Heart right ventricle (tissue), 16 donors: ENCODE measurements at places on chromosomes 6 and 20.

- DNase-seq, result no peak
Observed at GRCh38 chr20:61295682-61296628, 43.9 kb downstream of the CDH4 start.

DNA sequence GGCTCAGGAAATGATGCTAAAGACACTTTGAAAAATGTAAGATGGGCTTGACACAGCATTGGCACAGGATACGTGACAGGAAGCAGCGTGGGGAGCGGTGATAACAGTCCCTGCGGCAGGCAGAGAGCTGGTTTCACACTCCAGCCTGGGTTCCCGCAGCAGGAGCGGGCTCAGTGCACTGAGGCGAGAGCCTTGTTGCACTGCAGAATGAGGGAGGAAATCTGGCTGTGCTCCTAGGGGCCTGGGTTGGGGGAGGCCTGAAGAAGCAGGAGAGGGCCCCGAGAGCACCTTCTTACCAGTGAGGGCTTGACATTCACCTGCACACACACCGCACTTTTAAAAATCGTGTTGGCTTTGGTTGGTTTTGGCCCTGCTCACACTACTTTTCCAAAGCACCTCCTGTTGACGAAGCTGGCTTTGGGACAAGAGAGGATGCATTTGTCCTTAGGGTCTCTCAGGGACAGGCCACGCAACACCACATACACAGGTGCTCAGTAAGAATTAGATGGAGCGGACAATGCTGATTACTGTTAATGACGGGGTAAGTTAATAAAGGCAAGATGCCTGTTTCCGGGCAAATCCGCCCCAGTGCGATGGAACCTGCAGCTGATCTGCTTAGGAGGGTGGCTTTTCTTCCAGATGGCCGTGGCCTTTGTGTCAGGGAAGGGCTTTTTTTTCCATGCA, 49.4 kb upstream of the ARMC2 start:
- DNase-seq, result peak; percentile 49

- DNase-seq, result no peak
Observed at GRCh38 chr20:44683263-44684046, 31.7 kb upstream of the CCN5 start.

DNA sequence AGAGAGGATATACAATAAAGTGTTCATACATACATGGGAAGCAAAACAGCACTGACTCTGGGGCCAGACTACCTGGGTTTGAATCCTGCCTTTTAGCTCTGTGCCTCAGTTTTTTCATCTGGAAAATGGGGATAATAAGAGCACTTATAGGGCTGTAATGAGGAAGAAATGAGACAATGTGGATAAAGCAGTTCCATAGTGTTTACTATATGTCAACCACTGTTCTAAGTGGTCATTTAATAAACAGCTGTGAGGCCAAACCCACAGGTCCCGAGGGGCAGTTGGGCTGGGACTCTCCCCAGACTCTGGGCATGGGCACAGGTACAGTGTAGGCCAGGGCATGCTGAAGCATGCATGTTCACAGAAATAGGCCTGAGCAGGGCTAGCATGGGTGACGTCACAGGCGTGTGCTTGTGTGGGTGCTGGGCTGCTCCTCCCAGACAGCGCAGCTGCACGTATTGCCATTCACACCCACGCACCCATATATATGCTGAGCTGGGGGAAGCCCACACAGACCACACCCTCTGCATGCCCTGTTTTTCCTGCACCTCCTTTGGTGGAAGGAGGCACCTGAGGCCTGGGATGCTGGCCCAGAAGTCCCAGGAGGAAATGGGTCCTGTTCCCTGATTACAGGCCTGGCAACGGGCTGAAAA, 3.5 kb upstream of the PLCG1 start:
- DNase-seq, result no peak

DNA sequence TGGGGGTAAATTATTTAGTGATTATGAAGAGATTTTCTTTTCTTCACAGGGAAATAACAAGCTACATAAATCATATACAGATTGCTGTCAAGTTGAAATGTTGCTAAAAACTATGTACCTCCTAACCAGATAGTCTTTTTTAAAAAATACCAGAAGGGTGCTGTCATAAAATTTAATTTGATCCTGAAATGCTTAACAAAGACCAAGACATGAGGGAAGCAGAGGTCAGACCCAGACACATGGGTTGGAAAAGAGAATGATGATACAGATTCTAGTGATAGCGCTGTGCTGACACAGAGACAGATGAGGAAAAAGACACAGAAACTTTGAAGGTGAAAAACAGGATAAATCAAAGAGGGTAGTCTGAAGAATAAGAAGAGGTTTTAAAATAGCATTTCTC, 573.1 kb downstream of the HACE1 start:
- no peak for DNase-seq

GRCh38 chr6:81003156-81003555, 749.3 kb downstream of the TENT5A start:
- no peak for DNase-seq

DNA sequence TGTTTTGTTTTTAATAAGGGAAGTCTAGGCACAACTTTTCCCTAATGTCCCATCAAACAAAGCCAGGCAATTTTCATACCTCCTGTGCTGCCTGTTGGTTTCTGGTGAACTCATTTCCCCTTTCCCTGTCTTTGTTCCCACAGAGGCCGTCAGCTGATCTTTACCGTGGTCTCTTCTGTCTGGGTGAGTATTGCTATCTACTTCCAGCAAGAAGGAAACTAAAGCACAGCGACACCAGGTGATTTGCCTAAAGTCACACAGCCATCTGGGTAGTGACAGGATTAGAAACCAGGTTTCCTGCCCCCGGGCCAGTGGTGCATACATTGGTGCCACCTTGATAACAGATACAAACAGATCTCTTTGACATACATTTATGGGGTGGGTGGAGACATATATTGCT, 59.6 kb downstream of the RAB44 start:
- DNase-seq, result no peak

GRCh38 chr6:139425780-139426179, 51.3 kb upstream of the CITED2 start:
- no peak for DNase-seq

DNA sequence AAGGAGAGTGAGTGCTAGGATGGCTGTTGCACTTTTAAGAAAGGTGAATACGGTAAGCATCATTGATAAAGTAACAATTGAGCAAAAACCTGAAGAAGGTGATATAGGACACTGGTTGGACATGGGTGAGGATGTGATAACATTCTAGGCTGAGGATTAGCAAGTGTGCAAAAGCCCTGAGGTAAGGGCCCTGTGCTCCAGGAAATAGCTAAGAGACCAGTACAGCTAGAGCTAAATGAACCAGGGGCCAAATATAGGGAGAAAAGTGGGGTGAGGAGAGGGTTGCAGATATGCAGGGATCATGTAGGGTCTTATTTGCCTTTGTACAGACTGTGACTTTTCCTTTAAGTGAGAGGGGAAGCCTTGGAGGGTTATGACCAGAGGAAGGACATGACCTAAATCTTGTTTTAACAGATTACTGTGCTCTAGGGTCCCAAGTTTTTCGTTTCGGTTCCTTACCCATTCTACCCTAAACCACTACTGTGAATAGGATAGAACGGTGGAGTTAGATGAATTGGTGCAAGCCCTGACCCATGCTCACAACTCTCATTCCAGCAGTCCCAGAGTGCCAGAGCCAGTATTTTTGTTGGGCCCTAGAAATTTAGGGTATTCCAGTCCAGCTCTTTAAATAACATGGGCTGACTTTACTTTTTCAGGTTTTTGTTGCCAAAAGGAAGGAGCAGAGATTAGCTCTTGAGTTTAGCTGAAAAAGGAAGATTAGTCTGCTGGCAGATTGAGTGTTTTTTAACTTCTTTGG, 10.7 kb downstream of the MAPK14 start:
- DNase-seq, result no peak

GRCh38 chr6:51932956-51933355, 154.5 kb downstream of the PKHD1 start:
- DNase-seq, result no peak

DNA sequence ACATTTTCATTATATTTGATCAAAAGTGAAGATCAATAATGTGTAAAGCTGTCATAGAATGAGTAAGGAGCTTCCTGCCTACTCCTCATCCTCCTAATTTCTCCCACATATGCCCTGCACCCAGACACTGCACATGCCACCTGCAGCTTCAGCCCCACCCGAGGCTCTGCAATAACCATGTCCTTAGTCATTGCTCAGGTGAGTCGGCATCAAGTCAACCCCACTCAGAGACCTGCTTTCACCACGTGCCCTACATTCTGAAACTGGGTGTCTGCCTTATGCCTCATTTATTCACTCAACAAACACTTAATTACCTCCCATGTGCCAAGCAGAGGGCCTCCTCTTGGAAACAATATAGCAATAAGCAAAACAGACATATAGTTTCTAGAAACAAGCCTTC, 15.4 kb upstream of the TNFAIP3 start:
- no peak for DNase-seq

GRCh38 chr6:30826961-30827342, 57.4 kb upstream of the DDR1 start:
- no peak for DNase-seq

- DNase-seq, result no peak
Observed at GRCh38 chr20:41185013-41185757, 47.8 kb downstream of the PLCG1 start.

DNA sequence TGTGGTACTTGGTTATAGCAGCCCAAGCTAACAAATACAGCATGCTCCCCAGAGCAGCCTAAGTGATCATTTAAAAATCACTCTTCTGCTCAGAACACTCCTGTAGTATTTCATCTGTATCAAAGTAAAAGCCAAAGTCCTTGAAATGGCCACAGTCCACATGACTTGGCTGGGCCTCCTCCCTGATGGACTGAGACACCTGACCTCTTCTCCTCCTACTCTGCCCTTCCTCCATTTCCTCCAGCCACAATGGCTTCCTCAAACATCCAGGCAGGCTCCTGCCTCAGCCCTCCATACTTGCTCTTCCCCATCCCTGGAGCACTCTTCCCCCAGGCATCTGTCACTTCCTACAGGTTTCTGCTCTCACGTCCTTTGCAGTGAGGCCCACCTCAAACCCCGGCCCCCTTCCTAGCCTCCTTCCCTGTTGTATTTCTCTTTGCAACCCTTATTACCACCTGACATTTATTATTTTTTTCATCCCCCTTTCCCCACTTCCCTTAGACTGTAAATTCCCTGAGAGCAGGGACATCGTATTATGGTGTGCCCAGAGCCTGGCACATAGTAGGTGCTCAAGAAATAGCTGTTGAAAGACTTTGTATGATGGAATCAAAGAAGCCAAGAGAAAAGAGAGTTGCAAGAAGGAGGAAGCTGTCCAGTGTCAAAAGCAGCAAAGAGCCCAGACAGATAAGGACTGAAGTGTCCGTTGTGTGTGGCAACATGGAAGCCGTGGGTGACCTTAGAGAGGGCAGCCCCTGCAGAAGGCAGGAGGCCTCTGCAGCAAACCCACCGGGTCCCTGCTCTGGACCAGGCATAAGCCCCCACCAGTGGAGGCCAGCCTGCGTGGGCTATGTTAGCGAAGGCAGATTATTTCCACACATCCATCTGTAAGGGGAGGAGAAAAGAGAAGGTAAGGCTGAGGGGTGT, 87.5 kb downstream of the TRERF1 start:
- no peak for DNase-seq

DNA sequence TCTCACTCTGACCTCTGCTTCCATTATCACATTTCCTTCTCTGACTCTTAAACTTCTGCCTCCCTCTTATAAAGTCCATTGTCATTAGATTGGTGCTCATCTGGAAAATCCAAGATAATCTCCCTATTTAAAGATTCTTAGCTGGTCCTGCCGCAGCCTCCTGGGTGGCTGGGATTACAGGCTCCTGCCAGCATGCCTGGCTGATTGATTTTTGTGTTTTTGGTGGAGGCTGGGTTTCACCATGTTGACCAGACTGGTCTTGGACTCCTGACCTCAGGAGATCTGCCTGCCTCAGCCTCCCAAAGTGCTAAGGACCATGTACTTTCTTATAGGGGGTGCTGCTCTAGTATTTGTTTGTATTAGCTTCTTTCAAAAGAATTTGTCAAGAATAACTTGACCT, 5.3 kb upstream of the RPF2 start:
- DNase-seq, result no peak

DNA sequence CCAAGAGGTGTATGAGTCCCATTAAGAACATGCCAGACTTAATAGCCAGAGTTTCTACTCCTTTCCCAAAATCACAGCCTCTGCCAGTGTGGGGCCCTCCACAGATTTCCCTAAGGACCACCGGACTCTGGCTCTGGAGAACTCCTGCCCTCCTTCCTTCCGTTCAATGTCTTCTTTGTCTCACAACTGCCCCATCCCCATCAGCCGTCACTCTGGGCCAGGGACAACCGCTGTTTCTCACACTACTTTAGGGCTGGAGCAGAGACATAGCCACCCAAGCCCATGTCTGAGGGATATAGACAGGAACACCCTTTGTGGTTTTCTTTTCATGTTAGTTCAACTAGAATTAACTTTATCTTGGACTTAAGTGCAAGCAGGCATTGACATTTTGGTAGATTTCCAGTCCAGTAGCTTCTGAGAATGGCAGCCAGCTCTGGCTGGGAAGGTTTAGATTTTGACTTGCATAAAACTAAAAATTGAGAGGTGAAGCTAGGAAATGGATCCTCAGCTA, 6.7 kb upstream of the ACSS1 start:
- DNase-seq, result no peak

- DNase-seq, result no peak
Observed at GRCh38 chr6:167661552-167662044, 165.1 kb upstream of the AFDN start.

DNA sequence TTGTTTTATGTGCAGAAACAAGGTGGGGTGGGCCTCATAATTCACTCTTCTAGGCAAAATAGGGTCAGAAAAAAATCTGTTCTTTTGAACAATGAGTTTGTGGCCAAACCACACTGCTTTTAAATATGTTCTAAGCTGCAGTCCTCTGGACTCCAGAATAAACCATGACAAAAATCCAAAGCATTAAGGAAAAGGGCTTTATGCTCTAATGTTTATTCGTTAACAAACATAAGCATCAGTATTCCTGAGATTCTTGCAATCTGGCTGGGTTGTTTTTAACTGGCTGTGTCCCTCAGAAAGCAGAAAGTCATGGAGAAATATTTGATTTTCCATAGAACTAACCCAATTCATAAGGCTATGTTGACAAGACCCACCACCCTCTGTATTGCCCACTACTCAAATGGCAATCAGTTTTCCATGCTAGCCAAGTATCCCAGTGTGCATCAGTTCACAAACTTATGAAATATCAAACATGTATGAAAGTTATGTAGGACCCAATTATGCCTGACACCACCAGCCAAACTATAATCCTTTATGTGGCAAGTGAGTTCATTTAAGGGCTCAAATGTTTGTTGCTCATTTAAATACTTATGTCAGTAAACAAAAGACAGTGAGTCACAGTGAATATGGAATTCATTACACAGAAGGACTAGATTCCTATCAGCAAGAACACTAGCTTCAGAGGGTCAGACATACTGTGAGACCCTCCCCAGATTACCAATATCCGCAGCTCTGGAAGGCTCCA, 45.1 kb downstream of the PKHD1 start:
- no peak for DNase-seq

- peak; percentile 35 for DNase-seq
Observed at GRCh38 chr6:166989427-166990032, 9.7 kb upstream of the CEP43 start.

- no peak for DNase-seq
Observed at GRCh38 chr6:3888153-3888957, 39.2 kb downstream of the FAM50B start.
